ENCODE measurements at places on chromosomes 3 and 15.

DNA sequence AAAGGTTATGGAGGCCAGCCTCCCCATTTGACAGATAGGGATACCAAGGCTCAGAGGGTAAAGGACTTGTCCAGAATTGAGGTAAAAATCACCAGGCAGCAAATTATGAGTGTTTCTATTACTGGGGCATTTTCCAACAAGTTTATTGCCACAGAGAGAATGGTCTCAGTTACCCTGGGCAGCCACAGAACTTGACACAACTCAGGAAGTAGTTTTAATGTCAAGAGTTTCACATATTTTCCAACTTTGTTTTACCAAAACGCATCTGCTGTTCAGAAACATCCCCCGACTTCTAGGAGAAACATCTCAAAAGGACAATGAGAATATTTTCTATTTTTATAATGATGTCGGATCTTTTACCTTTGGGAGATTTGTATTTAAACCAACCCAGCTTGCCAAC is 107.5 kb upstream of the MRPS22 start:
- DNase-seq, result no peak

- DNase-seq, result no peak
Observed at GRCh38 chr3:110608566-110608965, 463.1 kb upstream of the NECTIN3 start.

GRCh38 chr3:32009957-32010356 is 28.4 kb downstream of the ZNF860 start:
- no peak for DNase-seq

DNA sequence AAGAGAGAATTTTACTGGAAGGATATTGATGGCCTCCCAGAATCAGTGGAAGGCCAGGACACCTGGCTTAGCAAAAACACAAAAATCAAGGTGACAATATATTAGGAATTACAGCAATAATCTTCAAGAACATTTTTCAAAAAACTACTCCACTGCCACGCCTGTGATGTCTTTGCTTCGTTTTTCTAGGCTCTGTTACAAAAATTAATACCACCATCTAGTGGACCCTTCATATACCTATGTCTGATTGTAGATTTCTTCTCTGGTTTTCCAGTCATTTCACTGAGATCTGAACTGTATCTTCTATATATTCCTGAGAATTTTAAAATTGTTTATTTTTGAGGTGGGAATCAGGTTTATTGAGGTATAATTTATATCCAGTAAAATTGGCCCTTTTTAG is 5.6 kb upstream of the SLC33A1 start:
- no peak for DNase-seq

GRCh38 chr3:41836360-41837134 is 125.4 kb downstream of the ULK4 start:
- no peak for DNase-seq

Data from stimulated activated CD4-positive, alpha-beta T cell treated with anti-CD3 and anti-CD28 coated beads, Interleukin-1b, Interleukin-23, amount 100 ng/mL, for 1 hour (primary cell).